GM19239 (cell line): ENCODE measurements at places on chromosomes 6 and 20.

- no peak for DNase-seq
These were observed 13.4 kb downstream of the UST start for GRCh38 chr6:148760258-148760534.

- no peak for DNase-seq
These were observed 181.8 kb downstream of the HIVEP2 start for GRCh38 chr6:142763205-142763604.

GRCh38 chr20:7853493-7853892 lies 86.8 kb downstream of the HAO1 start:
- no peak for DNase-seq

GRCh38 chr6:74073429-74073828 lies 377.4 kb downstream of the CD109 start:
- no peak for DNase-seq

- DNase-seq = no peak
These were observed 56.9 kb downstream of the FAM229B start for GRCh38 chr6:112144145-112144926.

DNA sequence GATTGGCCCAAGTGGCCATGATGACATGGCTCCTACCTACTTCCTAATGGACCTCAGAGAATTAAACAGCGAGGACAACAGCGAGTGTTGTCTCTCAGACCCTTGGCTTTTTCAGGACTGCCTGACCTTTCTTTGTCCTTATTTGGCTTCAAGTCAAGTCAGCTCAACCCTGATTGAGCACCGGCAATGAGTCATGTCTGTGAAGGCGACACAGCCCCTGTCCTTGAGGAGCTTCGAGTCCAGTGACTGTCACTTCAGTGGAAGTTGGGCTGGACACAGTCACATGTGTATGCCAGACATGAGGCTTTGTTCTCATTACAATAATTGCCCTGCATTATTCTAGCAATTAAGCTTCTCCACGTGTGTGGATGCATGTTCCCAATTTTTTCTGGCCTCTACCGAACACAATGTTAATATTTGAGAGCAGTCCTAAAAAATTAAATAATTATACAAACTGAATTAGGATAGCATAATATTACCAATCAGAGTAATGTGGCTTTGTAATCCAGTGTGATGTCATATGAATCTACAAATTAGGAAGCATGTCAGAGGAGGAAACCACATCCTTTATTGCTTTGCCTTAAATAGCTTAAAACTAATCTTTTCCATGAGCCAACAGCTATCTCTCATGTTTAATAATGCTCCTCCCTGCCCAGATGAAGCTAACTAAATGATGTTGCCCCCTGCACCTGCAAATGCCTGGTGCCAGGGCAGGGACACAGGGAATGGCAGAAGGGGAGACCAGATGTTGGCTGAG lies 178.6 kb downstream of the CDH26 start:
- no peak for DNase-seq

- no peak for DNase-seq
These were observed 130.9 kb downstream of the SULF2 start for GRCh38 chr20:47654370-47654769.

- DNase-seq = no peak
These were observed 12.7 kb downstream of the IL17F start for GRCh38 chr6:52231406-52232127.

- DNase-seq = no peak
These were observed 42.9 kb downstream of the FAM209B start for GRCh38 chr20:56575961-56576360.

DNA sequence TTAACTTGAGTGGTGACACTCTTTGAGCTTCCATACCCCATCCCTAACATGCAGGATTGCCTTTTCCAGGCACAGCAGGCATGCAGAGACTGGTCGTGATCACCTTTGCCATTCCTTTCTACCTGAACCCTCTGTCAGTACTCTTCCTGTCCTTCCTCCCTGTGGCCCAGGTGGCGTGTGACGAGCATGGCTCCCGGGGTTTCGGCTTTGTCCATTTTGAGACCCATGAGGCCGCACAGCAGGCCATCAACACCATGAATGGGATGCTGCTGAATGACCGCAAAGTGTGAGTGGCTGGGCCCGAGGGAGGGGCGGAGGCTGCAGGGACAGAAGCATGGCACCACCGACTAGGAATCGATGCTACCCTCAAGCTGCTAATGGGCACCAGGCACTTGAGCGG lies 6.7 kb downstream of the PABPC1L start:
- DNase-seq = no peak

DNA sequence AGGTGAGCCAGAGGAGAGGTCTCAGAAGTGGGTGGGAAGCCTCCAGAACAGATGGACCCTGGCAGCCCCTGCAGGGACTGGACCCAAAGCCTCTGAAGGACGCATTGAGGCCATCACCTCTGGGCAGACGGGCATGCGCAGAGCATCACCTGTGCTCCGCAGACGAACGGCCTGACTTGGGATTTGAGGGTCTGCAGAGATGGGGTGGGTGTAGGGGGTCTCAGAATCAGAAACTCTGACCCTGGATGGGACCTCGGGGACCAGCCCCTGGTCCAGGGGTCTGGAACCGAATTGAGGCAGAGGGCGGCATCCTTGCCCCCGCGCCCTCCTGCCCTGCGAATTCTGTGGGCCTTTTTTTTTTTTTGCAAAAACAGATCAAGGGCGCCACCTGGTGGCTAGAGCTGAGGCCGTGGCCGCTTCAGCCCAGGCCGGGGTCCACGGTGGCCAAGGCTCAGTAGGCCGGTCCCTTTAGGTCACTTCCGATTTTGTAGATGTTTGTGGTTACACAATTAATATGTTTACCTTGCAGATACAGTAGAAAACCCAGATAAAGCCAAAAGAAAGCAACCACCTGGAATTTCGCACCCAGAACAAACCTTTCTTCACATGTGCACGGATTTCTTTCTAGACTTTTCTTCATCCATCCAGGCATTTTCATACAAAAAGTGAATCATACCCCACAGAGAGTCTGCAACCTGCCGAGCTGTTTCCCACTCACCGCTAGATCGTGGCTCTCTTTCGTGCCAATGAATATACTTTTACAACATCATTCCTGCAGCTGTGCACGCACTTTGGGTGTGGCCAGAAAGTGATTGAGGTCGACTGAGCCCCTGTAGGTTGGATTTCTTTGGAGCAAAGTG lies 25.9 kb downstream of the ZBP1 start:
- peak; percentile 69 for DNase-seq

- DNase-seq = no peak
These were observed 188.0 kb downstream of the ARHGAP18 start for GRCh38 chr6:129521946-129522345.

DNA sequence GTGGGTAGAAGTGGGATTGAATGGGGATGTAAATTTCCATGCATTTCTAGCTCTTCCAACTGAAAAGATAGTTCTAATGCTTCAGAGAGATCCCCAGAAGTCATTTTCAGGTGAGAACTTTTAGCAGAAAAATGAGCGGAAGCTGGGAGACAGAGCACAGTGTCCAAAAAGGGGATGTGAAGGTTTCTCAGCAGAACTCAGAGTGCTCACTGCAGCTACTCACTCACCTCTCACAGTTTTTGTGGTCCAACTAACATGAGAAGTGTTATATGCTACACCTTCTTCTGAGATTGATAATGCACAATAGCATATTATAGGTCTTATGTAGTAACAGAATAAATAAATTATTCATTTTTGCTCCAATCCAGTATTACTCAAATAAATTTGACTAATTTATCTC lies 519.2 kb upstream of the HS3ST5 start:
- DNase-seq = no peak

- DNase-seq = no peak
These were observed 42.7 kb downstream of the LRP11 start for GRCh38 chr6:149821492-149821891.

DNA sequence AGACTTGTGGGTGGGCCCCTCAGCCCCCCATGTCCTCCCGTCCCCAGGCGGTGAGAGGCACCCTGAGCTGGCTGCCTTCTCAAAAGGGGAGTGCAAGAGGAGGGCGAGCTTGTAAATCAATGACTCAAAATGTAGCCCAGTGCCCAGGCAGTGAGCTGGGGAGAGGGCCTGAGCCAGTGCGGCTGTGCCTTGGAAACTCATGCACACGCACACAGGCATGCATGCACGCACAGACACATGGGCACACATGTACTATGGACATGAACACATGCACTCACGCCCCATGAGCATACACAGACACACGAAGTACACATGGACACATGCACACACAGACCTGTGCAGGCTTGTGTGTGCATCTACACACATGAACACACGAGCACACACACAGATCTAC lies 133.5 kb downstream of the TAF4 start:
- no peak for DNase-seq

DNA sequence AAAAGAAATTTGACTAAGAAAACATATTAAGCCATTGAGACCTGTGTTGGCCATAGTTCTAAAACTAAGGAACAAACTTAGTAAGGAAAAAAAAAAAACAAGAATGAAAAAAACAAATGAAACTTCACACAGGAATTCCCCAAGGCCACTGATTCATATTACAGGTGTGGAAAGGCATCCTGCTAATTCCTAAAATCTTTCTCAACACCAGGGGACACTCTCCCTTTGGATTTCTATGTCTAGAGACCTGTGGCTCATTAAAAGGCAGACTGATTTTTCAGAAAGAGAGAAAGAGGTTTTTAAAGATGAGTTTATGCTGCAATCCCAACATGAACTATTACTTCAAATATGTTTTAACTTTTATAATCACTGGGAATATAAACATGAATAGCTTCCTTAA lies at the start of gene OR12D1:
TSS of gene OR12D1 (plus strand) at position 341 of the 400 bp plus-strand sequence.
- DNase-seq = no peak

DNA sequence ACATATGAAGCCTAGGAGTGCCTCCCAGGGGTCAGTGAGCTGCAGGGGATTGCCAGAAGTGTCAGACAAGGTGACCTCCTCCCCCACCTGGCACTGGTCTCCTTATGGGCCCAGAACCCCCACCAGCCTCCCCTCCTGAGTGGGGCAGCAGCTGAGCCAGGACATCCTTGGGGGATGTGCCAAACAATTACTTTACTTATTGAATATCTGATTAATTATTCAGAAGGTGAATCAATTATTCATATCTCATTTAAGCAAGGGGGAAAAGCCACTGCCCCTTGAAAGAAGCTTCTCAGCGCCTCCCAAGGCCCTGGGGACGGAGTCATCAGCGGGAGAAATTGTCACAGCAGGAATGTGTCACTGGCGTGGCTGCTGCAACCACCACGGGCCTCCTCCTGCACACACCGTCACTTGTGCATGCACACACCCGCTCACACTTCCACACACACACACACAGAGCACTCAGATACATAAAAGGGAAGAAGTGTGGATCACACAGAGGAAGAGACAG lies 123.4 kb upstream of the MAFB start:
- DNase-seq = no peak

DNA sequence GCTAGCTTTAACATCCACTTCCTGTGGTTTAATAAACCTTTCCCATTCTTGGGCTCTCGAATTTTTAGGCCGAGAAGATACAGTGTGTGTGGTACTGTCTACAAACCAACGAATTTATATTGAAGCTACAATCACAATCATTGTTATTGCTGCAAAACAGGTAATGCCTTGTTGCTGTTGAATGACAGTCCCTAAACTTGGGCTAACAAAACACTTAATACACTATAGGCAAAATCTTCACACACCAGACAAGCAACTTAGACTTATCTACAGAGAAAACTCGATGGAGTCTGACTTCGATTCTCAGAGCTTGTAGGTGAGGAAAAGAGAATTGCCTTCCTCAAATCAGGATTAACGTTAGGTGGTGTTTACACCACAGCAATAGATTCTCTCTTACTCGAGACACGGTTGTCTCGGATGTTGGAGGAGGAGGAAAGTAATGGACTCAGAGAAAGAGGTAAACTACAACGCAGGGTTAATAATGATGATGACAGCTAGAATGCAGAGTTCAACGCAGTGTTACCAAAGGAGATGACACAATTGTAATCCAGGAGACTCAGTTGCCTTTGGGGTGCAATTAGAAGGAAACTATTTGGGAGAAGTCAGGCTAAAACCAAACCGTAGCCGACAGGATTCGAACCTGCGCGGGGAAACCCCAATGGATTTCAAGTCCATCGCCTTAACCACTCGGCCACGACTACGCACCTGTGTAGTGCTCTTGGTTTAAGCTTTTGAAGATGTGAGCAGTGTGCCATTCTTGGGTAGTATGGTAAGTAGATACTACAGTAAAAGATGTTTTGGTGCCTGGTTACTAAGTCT lies 32.5 kb upstream of the ZNF184 start:
- DNase-seq = no peak

DNA sequence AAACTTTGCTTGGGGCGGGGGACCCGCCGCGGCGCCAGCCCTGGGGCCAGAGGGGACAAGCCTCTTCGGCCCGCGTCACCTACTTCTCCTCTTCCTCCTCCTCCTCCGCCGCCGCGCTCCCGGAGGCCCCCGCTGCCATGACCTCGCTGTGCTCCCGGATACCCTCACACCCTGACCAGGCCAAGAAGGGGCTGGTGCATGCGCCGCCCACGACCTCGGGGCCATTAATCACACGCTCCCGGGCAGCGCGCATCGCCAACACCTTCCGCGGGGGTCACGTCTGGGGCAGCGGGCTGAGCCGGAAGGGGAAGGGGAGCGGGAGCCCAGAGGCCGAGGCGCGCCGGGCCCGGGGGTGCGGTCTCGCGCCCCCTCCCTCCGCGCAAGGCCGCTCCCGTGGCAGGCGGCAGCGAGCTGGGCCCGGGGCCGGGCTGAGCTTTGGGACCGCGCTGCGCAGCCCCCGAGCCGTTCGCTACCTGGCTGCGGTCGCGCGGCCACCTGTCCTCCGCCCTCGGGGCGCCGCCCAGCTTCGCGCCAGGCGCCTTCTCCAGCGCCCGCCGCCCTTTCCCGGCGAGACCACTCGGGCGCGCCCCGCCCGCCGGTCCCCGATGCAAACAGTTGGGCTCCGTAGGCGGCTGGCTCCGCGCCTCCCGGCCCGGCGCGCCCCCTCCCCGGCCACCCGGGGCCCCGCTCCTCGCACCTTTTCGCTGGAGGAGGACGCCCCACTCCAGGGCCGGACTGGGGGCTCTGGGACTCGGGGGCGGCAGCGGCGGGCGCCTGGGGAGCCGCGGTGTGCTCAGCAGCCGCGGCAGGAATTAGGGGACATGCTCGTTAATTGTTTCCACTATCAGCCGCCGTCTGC lies 575 bp upstream of the CNR1 start:
- DNase-seq = peak; percentile 28

GRCh38 chr20:53904261-53904660 lies 166.1 kb downstream of the BCAS1 start:
- no peak for DNase-seq

DNA sequence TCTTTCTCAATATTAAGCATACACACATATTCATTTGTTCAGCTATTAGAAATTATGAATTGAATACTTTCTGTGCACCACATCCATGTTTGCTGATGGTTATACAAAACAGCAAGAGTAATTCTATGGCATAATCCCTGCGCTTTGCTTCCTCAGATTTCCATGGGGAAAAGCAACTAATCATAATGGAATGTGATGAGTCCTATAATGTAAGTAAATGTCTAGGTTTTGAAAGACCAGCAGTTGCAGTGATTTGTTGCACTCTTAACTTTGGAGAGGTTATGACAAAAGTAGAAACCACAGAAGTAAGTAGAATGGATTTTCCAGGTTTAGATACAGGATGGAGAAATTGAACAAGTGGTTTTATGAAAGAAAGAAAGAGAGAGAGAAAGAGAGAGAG lies 652.1 kb downstream of the CBLN4 start:
- DNase-seq = no peak

GRCh38 chr6:41722969-41723529 lies 12.4 kb downstream of the TFEB start:
- no peak for DNase-seq

GRCh38 chr6:40325041-40325440 lies 262.1 kb downstream of the LRFN2 start:
- DNase-seq = no peak

- no peak for DNase-seq
These were observed 43.6 kb downstream of the MUC22 start for GRCh38 chr6:31053873-31054272.
